ENCODE measurements at places on chromosomes 6 and 20.

GRCh38 chr6:75489025-75489424 lies 4.6 kb downstream of the FILIP1 start:
- DNase-seq = no peak

DNA sequence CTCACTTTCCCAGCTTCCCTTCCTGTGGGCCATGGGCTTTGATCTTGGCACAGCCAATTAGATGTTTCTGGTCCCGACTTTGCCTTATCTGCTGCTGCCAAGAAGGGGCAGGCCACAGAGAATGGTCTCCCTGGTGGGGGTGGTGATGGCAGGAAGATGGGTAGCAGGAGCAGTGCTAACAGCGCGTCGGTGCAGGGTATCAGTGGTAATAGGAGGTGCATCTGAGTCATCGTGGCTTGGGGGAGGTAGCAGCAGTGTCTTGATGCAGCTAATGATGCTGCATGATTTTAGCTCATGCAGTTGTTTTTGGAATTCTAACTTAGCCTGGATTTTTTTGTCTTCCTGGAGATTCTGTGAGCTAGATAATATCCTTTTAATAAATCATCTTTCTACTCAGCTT lies 18.9 kb upstream of the MAS1 start:
- no peak for DNase-seq

- no peak for DNase-seq
Measured at GRCh38 chr20:47300071-47300470, 56.4 kb downstream of the ZMYND8 start.

DNA sequence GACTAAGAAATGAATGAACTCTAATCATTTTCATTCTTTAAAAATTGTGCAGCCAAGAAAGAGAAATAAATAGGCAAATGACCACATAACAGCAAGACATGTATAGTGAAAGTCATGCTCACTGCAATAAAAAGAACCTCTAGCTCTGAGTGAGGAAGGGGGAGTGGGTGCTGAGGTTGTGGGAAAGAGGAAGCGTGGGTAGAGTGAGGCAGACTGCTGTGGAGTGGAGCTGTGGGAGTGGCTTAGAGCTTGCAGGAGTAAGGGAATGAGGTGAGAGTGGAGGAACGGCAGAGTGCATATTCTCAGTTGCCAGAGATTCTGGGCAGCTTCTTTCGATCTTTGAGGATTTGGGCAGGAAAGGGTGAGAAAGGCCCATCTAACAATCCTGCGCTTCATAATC lies 10.4 kb downstream of the DEFB129 start:
- DNase-seq = no peak

DNA sequence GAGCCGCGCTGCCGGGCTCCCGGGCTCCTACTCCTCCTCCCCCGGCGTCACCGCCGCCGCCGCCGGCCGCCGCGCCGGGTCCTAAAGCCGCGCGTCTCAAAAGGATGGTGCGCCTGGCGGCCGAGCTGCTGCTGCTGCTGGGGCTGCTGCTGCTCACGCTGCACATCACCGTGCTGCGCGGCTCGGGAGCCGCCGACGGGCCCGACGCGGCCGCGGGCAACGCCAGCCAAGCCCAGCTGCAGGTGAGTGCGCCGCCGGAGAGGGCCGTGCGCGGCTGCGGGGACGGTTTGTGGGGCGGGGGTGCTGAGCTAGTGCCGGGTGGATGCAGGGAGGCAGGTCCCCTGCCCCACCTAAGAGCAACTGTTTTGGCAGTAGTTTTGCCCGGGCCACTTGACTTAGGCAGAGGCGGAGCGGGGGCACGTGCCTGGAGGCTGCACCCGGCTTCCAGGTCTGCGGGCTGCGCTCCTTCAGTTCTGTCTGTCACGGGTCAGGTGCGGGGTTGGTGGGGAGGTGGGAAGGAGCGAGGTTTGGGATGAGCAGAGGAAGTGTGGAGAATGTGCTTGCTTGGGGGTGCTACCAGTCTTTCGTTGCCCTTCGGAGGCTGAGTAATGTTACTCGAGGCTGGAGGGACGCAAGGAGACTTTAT lies 722 bp downstream of the ISM1 start:
- DNase-seq = peak; percentile 62

DNA sequence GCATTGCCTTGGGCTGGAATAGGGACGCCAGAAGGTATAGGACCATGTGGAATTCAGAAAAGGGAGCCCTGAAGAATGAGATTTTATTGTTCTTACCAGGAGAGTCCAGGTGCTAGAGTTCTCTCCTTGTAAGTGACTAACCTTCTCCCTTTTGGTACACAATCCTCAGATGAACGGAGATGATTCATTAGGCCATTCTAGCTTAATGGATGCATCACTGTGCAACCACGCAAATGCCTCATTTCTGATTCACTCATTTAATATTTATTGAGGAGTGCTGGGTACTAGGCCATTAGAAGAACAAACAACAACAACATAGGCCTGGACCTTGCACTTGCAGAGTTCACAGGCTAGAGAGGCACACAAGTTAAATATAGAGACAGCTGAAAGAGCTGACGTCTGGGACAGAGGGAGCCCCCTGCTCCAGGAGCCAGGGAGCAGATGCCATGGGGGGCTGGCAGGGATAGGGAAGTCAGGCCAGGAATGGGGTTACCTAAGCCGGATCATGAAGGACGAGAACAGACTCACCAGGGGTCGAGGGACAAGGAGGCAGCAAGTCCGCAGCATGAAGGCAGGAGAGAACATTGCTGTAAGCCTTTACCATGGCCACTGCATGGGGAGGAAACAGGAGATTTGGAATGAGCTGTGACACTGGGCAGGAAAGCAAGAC lies 179.5 kb upstream of the AKAP12 start:
- DNase-seq = no peak

DNA sequence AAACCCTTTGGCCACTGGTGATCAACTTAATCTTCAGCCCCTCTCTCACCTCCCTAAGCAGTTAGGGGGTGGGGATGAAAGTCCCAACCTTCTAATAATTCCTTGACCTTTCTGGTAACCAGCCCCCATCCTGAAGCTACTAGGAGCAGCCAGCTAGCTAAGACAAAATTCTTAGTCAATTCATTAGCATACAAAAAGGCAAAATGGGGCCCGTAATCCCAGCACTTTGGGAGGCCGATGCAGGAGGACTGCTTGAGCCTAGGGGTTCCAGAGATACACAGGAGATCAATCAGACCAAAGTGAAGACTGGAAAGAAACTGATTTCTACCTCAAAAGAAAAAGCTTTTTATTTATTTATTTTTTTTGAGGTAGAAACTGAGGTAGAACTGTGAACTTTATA lies 1.8 kb downstream of the ASCC3 start:
- no peak for DNase-seq

DNA sequence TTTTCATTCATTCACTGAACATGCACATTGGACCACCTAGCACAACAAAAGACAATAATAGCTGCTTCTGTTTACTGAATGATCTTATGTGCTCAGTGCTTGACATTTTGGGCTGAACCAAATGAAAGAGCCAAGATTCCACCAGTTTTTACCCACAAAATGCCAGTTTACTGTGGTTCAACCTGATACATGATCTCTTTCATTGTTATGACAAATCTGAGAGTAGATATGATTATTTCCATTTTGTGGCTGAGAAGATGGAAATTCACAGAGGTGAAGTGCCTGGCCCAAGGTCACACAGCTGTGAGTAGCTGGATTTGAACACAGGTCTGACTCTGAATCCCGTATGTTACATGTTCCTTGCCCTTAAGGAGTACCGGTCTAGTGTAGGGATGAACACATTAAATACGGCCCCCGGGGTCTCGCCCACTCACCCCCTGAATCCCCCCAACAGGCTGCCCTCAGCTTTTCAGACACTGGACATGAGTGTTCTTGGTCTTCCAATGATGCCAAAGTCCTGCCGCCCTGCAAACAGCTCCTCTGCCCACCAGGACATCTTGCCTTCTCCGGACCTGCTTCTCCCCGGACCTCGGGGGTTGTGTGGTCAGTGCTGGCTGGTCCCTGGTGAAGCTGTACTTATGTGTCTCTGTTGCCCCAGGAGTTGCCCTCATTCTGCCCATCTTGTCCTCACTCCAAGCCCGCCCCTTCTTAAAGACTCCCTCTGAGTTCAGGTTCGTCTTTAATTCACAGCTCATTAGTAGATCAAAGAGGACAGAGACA lies 58.6 kb upstream of the SLC32A1 start:
- DNase-seq = no peak

DNA sequence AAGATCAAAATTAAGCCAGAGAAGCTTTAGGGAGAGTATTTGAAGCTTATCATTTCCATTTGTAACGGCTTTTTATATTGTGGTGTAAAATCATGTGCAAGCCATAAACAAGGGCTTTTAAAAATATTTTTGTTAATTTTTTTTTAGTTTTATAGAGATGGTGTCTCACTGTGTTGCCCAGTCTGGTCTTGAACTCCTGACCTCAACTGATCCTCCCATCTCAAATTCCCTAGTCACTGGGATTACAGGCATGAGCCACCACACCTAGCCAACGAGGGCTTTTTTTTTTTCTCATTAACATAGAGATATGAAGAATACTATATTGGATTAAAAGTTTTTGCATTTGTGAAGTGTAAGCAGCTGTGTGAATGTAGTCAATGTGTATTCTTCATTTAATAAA lies 29.1 kb downstream of the CDKAL1 start:
- DNase-seq = no peak
